M059J (cell line): ENCODE measurements at places on chromosomes 12 and 14.

- no peak for DNase-seq
Measured at GRCh38 chr12:55420307-55420962, 5.6 kb upstream of the OR6C76 start.

GRCh38 chr12:66268562-66268961 lies 33.7 kb upstream of the HELB start:
- no peak for DNase-seq

GRCh38 chr14:91374287-91374878 lies 43.2 kb downstream of the CCDC88C start:
- DNase-seq = peak; percentile 26

DNA sequence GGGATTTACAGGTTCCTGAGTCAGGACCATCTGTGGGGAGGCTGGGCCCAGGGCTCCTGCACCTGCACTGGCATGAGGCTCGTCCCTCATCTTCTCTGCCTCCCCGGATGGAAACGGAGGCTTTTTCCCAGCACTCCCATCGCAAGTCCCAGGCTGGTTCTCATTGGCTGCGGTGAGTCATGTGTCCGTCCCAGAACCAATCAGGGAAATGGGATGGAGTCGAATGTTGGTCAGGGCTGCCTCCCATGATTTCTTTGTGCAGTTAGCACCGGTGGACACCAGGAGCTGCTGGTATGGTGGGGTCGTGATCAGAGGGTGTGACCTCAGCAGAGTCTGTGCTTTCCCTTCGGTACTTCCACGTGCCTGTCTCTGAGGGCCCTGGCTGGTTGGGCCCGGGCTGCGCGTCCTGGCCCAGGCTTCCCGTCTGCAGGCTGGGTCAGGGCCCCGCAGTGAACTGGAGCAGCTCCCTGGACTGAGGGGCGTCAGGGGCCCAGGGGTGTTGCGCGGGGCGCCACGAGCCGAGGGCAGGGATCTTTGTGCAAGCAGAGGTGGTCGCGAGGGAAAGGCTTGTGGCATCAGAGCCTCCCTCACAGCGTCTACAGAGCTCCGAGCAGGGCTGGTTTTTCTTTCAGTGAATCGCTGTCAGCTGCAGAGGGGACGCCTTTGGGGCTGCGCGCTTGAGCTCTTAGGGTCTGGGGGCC lies 168.1 kb downstream of the ADGRD1 start:
- peak; percentile 4 for DNase-seq

GRCh38 chr12:15931590-15932053 lies 20.5 kb downstream of the DERA start:
- peak; percentile 51 for DNase-seq

- no peak for DNase-seq
Measured at GRCh38 chr12:52205612-52206303, 13.9 kb upstream of the KRT80 start.

- peak; percentile 18 for DNase-seq
Measured at GRCh38 chr14:92850492-92850891, 56.4 kb downstream of the GOLGA5 start.

- no peak for DNase-seq
Measured at GRCh38 chr14:100611811-100612480, 24.7 kb upstream of the BEGAIN start.

- DNase-seq = no peak
Measured at GRCh38 chr12:17348311-17348710, 741.7 kb downstream of the RERGL start.

DNA sequence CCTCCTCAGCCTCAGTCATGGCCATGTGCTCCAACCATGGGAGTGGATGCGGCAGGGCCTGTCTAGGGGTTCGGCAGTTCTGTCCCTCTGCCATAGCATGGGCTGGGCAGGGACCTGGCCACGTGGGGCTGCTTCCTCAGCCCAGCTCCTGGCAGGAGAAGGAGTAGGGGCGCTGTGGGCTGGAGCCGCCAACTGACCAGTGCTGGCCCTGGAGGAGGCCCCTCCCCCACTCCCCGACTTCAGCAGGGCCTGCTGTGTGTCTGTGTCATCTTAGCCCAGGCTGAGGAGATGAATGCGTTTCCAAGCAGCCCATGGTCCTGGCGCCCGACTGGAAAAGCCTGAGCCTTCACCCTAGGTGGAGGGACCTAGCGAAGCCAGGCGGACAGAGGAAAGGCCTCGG lies 2.7 kb upstream of the PACS2 start:
- no peak for DNase-seq

- no peak for DNase-seq
Measured at GRCh38 chr12:96205908-96206307, 11.7 kb downstream of the ELK3 start.

- no peak for DNase-seq
Measured at GRCh38 chr12:88398031-88398430, 182.2 kb downstream of the KITLG start.

DNA sequence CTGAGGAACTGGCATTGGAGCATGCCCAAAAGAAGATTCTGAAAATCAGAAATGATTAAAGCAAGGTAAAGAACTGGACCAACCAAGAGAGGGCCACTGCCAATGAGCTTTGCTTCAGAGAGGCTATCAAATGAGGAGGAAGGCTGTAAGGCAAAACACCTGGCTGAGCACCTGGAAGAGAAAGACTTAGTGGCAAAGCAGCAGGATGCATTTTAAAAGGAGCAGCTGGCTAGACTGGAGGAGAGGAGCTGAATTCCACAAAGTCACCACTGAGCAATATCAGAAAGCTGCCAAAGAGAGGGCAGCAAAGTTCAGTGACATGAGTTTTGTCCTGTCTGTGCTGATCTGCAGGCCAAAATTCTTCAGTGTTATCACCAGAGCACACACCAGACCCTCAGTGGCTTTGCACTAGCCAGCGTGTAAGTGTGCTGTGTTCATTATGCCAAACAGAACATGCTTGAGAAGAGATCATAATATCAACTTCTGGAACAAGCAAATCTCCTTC lies 338.7 kb downstream of the TRHDE start:
- DNase-seq = no peak

- peak; percentile 38 for DNase-seq
Measured at GRCh38 chr12:64036414-64036813, 185.7 kb downstream of the KICS2 start.

DNA sequence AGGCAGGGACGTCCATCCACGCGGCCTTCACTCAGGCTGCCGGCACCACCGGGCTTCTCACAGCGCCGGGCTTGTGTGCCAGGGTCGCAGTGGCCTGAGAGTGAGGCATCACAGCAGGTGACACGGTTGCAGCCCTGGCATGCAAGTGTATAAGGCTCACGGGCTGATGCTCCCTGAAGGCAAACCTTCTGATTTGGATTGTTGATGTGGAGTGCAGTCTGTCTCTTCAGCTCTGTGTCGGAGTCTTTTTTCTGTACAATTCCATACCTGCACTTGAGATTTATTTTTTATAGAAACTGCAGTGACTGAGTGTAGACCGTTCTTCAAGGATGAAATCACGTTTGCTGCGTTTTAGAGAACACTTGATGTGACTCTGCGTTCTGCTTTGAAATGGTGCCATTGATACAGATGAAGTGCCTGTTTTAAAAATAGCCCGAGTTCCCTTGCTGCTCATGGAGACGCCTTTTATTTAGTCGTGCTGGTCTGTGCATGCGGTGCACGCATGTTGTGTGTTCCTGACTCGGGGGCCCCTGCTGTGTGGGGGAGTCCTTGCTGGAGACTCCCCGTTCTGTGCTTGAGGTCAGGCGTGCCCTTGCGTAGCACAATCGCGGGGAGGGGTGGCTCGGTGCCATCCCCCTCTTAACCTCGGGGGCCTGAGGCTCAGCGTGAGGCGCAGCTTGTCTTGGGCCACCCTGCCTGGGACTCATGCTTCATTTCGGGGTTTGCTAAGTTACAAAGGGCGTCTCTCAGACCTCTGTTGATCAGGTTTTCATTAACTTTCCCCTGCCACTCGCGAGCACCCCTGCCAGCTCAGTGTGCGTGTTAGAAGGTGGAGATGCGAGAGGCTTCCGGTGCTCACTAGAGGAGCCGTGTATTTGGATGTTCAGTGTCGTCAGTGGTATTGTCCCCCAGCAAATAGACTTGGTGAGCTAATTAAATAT lies 21.6 kb upstream of the AMN start:
- DNase-seq = no peak

- no peak for DNase-seq
Measured at GRCh38 chr12:52023976-52024688, 17.4 kb downstream of the TAMALIN start.

DNA sequence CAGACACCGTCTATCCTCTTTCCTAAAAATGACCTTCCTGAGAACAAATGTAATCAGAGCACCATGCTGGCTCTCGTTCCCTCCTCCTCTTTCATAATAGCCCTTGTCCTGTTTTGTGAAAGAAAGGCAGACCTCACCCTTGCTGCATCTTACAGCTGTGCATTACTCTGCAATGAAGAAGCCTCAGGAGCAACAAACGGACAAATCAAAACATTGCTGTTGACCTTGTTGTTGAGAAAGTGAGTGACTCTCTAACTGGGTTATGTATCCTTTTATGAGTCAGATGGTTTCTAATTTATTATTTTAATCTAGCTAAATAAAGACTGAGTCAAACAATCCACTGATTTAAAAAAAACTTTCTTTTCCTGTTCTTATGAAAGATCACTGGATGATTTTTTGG lies 180.9 kb downstream of the RPS29 start:
- DNase-seq = peak; percentile 3

DNA sequence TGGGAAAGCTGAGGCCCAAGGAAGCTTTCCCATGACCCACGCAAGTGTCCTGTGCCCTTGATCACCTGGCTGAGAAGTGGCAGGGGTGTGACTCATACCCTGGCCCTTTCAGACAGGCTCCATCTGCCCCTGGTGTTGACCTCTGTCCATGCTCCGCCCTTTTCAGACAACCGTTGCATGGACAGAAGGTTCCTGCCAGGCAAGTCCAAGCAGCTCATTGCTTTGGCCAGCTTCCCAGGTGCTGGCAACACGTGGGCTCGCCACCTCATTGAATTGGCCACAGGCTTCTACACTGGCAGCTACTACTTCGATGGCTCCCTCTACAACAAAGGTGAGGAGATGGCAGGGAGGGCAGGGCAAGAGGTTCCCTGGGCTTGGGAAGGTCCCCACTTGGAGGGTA lies 103.5 kb downstream of the WSCD2 start:
- peak; percentile 44 for DNase-seq

GRCh38 chr12:105083551-105084105 lies 630 bp downstream of the ALDH1L2 start:
- DNase-seq = peak; percentile 49
